COR-L47 (cell line): ENCODE measurements at places on chromosomes 5 and 9.

DNA sequence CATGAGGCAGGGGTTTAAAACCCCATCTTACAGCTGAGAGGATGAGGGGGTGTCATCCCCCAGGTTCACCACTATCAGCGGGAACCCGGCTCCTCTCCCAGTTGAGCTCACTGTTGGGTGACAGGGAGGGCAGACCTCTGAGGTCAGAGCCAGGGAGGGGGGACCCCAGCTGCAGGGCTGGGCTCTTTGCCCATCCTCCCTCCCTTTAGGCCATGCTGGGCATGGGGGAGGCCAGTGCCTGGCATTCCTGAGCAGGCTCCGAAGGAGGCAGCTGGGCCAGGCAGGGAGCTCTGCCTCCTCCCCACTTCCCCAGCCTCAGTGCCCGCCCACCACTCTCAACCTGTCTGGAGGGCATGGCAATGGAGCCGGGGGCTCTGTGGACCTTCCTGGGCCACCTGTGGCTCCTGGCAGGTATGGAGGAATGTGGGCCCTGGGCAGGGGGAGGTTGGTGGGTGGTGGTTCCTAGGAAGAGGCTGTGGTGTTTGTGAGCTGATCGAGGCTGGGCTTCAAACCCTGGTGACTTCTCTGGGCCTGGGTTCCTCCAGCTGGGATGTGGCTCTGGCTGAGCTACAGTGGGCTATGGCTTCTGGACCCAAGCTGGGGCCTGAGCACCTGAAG, 12.6 kb downstream of the CRB2 start:
- no peak for DNase-seq

DNA sequence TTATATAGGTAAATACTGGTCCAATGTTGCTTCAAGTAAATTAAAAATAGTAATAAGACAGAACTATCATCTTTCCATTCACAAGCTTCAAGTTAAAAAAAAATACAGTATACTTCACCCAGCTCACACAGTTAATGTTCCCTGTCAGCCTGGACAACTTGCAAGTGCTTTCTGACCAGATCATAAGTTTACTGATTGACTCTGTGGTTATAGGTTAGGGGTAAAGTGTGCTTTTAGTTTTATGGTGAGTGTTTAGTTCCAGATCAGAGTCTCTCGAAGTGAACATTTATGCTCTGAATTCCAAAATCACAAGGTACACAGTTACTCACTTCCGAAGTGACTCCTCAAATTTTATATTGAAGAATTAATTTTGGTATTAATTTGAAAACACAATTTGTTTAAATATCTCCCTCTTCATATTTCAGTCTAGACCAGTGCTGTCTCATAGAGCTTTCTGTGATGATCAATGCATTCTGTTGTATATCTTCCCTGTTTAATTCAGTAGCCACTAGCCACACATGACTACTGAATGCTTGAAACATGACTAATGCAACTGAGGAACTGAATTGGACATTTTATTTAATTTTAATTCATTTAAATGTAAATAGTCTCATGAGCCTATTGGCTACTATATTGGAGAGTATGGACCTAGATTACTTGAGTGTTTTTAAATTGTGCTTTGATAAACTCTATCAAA, 90.7 kb downstream of the MEF2C start:
- DNase-seq, result no peak

DNA sequence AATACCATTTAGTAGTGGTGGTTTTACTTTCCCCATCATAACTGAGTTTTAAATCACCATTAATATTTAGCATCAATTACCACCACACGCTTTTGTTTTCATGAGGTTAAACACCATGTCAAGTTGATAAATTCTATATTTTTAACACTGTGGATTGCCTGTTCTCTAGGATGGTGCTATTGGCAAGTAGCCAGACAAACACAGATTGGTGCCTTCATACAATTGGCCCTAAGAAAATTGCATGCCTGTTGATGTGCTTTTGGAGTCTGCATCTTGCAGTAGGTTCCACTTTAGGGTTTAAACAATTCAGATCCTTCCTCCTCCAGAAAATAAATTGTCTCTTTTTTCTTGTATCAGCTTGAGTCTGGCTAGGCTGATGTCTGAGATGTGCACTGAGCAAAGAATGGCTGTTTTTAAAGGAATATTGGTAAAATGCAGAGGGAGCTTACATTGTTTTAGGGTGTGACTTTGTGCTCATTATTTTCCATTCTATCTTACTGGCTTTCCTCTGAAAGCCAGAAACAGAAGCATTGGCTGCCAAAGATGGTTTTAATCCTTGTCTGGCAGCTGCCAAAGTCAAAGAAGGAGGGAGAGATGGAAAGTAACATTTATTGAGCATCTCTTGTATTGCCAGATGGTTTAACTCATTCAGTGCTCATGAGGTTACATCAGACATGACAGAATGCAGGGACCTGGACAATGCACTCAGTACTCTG, 19.6 kb upstream of the MAN2A1 start:
- DNase-seq, result peak; percentile 14

DNA sequence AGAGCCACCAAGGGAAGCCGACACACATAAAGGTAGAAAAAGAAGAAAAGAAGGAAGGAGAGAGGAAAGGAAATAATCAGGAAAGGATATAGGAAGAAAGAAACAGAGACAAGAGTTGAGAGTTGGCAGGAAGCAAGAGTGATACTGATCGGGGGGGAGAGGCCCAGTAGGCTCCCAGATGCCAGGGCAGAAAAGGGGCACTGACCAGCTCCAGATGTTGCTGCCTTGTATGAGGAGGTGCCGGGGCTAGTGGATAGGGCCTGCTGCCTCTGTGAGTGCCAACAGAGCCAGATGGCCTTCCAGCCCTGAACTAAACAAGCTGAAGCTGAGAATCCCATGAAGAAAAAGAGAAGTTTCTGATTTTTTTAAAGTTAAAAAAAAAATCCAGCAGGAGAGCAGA, 82.0 kb upstream of the TRIM32 start:
- DNase-seq, result no peak

GRCh38 chr5:139079225-139079990, 118.8 kb downstream of the SIL1 start:
- no peak for DNase-seq

DNA sequence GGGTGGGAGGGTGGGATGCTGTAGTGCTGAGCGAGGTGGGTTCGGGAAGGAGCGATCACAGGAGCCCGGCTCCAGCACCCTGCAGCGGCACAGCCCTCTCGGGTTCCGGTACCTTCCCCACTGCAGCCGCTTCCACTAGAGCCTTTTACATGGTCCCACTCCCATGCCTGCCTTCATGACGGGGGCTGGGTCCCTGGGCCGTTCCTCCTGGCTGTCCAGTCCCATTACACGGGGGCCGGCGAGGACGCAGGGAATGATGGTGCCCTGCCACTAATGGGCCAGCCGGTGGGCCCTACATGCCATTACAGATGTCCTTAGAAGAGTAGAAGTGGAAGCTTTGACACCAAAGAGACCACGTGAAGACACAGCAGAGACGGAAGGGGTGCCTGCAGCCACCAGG, 104.6 kb upstream of the PPP1R26 start:
- no peak for DNase-seq

DNA sequence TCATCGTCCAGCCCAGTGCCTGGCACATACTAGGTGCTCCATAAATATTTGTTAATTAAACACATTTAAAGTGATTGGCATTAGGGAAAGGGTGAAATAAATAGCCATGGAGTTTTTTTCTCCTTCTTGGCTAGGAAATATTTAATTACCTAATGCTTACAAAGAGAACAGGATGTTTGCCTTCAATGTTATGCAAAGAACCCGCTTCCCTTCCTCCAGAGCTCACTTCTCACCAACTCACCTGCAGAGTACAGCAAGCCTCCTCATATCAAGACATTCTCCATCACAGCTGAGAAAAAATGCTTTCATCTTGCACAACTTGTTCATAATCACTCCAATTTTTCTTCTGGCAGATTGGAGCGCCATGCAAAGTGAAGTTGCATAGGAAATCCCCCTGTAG, 161.7 kb upstream of the STK32A start:
- DNase-seq, result no peak

- no peak for DNase-seq
These were observed 595.7 kb downstream of the EFNA5 start for GRCh38 chr5:107074996-107075395.

- DNase-seq, result no peak
These were observed 49.6 kb downstream of the EPB41L4B start for GRCh38 chr9:109270971-109271925.

DNA sequence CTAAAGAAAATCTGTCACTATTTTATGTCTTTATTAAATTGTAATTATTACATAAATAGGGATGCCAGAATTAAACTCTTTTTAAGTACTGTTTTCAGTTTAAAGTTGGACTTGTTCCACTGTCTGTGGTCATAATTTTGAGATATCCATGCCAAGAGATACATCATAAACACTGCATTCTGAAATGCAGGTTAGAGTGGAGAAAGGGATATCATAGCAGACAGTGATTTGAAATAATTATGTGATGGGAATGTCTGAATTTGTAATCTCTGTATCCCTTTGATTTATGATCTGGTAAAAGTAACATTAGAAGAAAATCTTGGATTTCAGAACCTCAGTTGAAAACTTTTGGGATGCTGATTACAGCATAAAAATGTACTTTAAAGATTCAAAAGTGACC, 222.1 kb downstream of the GOLPH3 start:
- DNase-seq, result no peak

DNA sequence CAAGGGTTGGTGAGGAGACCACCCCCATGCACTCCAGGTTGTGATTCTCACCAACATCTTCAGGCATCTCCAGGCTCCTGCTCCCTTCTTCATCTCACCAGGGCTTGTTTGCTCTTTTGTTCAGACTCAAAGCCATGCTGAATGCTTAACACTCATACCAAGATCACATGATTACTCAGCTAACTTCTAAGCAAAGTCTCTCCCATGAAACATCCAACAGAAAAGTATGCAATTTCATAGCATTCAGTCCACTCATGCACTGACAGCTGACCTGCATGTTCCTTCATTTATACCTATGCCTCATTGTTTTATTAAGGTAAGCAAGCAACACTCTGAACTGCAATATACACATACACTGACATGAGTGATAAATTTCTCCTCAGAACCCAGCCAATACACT, 69.0 kb downstream of the SHC3 start:
- no peak for DNase-seq

GRCh38 chr5:141841378-141842180, 36.6 kb downstream of the PCDH1 start:
- peak; percentile 70 for DNase-seq

DNA sequence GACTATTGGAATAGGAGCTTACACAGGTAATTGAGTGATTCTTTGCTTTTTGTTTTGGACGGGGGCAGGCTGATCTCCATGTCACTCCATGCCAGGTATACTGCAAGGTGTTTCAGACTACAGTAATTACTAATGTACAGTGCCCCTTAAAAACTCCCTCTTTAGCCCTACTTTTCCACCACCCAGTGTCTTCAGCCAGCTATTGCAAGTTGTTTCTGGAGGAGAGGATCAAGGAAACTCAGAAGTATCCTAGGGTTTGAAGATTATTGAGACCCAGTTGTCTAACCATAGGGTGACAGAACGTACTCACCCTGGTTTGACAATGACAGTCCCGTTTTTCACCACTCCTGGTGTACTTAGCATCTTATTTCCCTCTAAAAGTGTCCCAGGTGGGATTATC, 13.4 kb downstream of the CFAP95 start:
- DNase-seq, result no peak

- no peak for DNase-seq
These were observed 16.8 kb upstream of the DAB2IP start for GRCh38 chr9:121634329-121635261.

GRCh38 chr5:173618927-173619519, 2.6 kb upstream of the BOD1 start:
- peak; percentile 50 for DNase-seq

- DNase-seq, result no peak
These were observed 52.7 kb upstream of the GDNF start for GRCh38 chr5:37892586-37892985.

- no peak for DNase-seq
These were observed 11.1 kb downstream of the PIK3R1 start for GRCh38 chr5:68226546-68227073.

GRCh38 chr9:88783711-88784083, 207.6 kb upstream of the S1PR3 start:
- DNase-seq, result no peak

DNA sequence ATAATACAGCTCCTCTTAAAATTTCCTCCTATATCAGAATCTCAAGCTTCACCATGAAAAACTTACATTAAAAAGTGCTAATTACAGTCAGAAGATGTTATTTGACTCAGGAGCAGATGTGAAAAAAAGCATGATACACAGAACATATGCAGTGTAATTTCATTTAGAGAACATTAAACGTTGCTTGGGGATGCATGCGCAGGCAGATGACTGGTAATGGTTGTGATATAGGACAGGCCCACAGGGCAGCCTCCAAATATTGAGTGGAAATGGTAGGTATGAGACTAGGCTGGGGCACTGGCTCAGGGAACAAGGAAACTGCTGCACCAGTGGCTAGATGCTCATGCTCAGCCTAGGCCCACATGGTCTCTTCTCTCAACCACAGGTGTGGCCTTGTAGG, 69.7 kb downstream of the IARS1 start:
- no peak for DNase-seq
